HT-29 (cell line): ENCODE measurements at places on chromosomes 5 and 9. TPM values are rescaled to one million over a fixed set of nuclear protein-coding genes. Genes with fewer than 3 reads are reported as not detected.

RPL35 gene
- total RNA-seq: 3,028 and 3,073 TPM in 2 replicates

DNAJC18 gene
- 0.44 and 0.81 TPM in 2 replicates for total RNA-seq

BASP1 gene
- total RNA-seq: not detected in 2 replicates

MPDZ gene
- total RNA-seq: not detected in 2 replicates

SARDH gene
- total RNA-seq: 2.5 and 2.7 TPM in 2 replicates

GRCh38 chr5:174922955-174923354 lies 198.6 kb downstream of the MSX2 start:
- DNase-seq: no peak

- DNase-seq: no peak
Observed at GRCh38 chr5:95843733-95844223, 21.3 kb upstream of the GLRX start.

GRCh38 chr9:86469476-86470250 lies 115.5 kb upstream of the TUT7 start:
- no peak for DNase-seq

DNA sequence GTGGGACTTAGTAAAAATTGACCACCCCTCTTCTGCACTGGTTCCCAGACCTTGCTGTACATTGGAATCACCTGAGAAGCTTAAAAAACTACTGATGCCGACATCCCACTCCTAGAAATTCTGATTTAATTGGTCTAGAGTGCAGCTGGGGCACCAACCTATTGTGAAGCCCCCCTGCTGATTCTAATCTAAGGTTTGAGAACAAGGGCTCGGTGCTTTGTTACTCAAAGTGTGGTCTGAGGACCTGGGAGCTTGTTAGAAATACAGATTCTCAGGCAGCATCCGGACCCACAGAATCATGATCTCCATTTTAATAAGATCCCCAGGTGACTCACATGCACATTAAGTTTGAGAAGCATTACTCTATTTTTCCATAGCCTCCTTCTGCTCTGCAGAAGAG lies 57.8 kb upstream of the LPAR1 start:
- no peak for DNase-seq

DNA sequence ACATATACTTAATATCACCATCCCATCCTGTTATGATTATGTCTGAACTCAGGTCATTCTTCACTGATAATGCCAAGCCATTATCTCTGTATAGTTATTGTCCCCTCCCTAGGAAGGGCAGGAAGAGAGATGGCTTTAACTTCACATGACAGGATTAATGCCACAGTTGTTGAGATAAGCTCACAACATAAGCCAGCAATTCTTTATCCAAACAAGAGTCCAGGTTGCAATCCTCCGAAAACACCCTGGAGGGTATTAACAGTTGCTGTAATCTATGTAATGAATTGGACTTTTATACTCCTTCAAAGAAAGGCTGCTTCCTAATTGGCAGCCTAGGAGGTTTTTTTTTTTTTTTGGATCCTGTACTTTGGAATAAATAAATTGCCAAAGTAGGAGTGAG lies 779.4 kb downstream of the SEMA5A start:
- no peak for DNase-seq

- DNase-seq: peak; percentile 11
Observed at GRCh38 chr9:91162784-91163443, 198.8 kb downstream of the AUH start.
